ENCODE measurements at places on chromosomes 5 and 9. TPM values are rescaled to one million over a fixed set of nuclear protein-coding genes. Genes with fewer than 3 reads are reported as not detected.

Gene FOXD4
- not detected for total RNA-seq

Gene CKMT2
- total RNA-seq, result 1.0 TPM

Gene SOHLH1
- total RNA-seq, result not detected

Gene ZBTB34
- 2.1 TPM for total RNA-seq

- H3K36me3 ChIP-seq, result no peaks in the 10 kb centered on the region
- no peak overlapping the region for H3K27ac ChIP-seq
- no peaks in the 10 kb centered on the region for H3K4me1 ChIP-seq
Observed at GRCh38 chr9:117156144-117156688, 258.6 kb downstream of the ASTN2 start.

GRCh38 chr5:69086206-69086605 lies 7.6 kb upstream of the SLC30A5 start:
- DNase-seq, result no peak
- H3K36me3 ChIP-seq, result no peaks in the 10 kb centered on the region
- H3K27me3 ChIP-seq, result no peaks in the 10 kb centered on the region
- no peak overlapping the region for H3K4me3 ChIP-seq

- peaks cover 3% of the 10 kb centered on the region for H3K4me1 ChIP-seq
- no peaks in the 10 kb centered on the region for H3K27me3 ChIP-seq
- no peaks in the 10 kb centered on the region for H3K36me3 ChIP-seq
Observed at GRCh38 chr9:112059966-112060320, 115.2 kb downstream of the SUSD1 start.

- no peaks in the 10 kb centered on the region for H3K27me3 ChIP-seq
- H3K4me1 ChIP-seq, result no peaks in the 10 kb centered on the region
- no peak for DNase-seq
Observed at GRCh38 chr5:156326718-156327259, at the start of gene SGCD. Gene SGCD, plus strand, starts transcription at chr5:156327164.

GRCh38 chr9:75169623-75170022 lies 81.3 kb downstream of the OSTF1 start:
- no peak overlapping the region for H3K27ac ChIP-seq
- no peaks in the 10 kb centered on the region for H3K36me3 ChIP-seq
- H3K27me3 ChIP-seq, result no peaks in the 10 kb centered on the region
- H3K4me1 ChIP-seq, result no peaks in the 10 kb centered on the region
- no peak overlapping the region for H3K4me3 ChIP-seq

DNA sequence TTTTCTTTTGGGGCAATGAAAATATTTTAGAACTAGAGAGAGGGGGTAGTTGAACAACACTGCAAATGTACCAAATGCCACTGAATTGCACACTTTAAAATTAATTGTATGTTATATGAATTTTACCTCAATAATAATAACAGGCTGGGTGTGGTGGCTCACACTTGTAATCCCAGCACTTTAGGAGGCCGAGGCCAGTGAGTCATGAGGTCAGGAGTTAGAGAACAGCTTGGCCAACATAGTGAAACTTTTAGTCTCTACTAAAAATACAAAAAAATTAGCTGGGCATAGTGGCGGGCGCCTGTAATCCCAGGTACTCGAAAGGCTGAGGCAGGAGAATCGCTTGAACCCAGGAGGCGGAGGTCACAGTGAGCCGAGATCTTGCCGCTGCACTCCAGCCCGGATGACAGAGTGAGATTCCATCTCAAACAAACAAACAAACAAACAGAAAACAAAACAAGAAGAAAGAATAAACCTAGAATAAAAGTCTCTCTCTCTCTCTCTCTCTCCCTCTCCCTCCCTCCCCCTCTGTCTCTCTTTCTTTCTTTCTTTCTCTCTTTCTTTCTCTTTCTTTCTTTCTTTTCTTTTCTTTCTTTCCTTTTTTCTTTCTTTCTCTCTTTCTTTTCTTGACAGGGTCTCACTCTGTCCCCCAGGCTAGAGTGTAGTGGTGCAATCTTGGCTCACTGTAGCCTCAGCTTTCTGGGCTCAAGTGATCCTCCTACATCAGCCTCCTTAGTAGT lies 91.1 kb downstream of the BASP1 start:
- H3K4me3 ChIP-seq, result no peak overlapping the region
- no peaks in the 10 kb centered on the region for H3K4me1 ChIP-seq
- no peaks in the 10 kb centered on the region for H3K27me3 ChIP-seq
- DNase-seq, result no peak
- no peak overlapping the region for H3K27ac ChIP-seq

- H3K27ac ChIP-seq, result no peak overlapping the region
- H3K4me3 ChIP-seq, result no peak overlapping the region
- DNase-seq, result no peak
- no peaks in the 10 kb centered on the region for H3K27me3 ChIP-seq
- no peaks in the 10 kb centered on the region for H3K4me1 ChIP-seq
Observed at GRCh38 chr9:20659474-20659967, 24.5 kb upstream of the FOCAD start.
